ENCODE measurements at places on chromosomes 1 and 21.
A peak's percentile ranks its signal among the peaks of the same experiment; 100 is the strongest.

GRCh38 chr1:48776393-48777218 lies at the start of gene BEND5:
Gene BEND5, minus strand, starts transcription at chr1:48776891. Its CDS starts 60 bp downstream, at chr1:48776831.
- no peak for DNase-seq

DNA sequence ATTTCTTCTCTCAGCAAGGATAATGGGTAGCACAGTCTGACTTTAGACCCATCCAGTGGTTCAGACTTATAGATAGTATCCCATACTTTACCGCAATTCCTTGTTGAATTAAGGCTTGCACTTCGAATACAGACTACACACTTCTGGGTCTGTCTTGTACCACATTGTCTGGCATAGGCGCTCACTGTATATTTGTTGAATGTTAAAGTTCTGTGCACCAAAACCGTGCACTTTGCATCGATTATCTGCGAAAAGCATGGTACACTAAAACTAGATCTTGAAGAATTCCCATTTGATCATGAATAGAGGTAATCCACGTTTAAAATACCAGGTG lies 556 bp upstream of the RYR2 start:
- no peak for DNase-seq

GRCh38 chr1:47709872-47710231 lies 272.0 kb downstream of the FOXD2 start:
- DNase-seq, result no peak

DNA sequence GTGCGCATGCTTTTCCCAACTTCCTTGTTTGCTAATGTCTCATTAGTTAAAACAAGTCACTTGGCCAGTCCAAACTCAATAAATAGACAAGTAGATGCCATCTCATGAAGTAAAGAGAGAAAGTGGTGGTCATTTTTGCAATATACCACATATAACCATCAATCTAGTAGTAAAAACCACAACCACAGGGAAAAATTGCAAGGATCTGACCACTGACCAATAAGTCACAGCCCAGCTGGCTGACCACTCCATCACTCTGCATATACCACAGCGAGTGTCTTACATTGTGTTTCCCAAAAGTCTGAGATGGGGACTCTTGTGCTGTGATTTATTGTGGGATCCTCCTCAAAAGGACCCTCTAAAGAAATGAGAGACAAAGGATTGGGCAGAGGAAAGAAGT lies 76.0 kb downstream of the FH start:
- DNase-seq, result no peak

GRCh38 chr1:29412591-29412990 lies 176.3 kb downstream of the PTPRU start:
- DNase-seq, result no peak

DNA sequence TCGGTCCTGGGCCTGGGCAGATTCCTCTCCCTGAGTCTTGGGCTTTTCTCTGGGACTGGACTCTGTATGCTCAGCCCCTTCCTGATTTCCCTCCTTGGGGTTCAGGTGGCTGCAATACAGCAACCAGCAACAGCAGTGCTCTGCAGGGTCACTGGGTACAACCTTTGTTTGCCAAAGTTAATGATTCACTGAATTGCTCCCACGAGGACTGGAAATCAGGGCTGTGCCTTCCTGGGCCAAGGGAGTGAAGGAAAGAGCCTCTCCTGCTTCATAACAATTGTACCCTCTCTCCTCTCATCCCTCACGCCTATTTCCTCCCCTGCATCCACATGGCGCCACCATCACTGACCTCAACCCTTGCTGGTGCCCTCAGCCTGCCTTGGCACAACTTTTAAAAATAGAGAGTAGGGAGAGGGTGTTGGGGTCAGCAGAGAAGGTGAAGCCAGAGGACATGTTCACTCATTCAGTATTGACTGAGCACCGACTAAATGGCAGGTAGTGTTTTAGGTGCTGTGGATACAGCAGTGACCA lies 52.8 kb upstream of the GOLT1A start:
- no peak for DNase-seq

DNA sequence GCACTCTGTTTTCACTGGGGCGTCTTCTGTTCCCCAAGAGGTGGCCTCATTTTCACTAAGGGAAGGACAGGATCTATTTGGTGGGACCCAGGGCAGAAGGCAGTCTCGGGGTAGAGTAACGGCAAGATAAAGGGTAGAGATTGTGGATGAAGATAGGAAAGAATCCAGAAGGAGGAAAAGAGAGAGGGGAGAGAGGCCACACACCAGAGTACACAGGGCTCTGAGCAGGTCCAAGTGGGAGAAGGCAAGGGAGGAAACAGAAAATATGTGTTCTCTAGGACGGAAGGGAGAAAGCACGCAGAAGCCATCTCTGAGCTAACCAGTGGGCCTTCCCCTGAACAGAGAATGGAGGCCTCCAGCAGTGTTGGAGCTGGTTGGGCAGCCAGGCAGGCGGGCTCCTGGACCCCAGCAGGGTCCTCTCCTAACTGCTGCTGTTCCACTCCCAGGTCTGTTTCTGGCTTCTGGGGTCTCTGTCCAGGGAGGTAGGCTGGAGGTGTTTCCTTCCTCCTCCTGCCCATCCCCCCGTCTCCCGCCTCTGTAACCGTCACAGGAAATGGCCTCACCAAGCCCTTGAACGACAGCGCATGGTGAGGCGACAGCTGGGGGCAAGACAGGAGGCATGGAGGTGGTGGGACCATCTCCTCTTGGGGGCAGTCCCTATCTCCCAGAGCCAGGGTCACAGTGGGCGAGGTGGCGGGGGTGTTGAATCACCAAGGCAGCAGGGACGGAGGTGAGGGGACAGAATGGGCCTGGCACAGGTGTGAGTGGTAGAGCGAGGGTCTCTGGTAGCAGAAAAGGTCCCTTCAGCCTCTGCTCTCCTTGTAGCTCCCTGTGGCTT lies 649 bp downstream of the PTPN7 start:
- no peak for DNase-seq

- DNase-seq, result no peak
Measured at GRCh38 chr1:160885042-160885441, at the start of gene ITLN1. Gene ITLN1, minus strand, starts transcription at chr1:160885180. Its CDS starts 303 bp downstream, at chr1:160884877.

DNA sequence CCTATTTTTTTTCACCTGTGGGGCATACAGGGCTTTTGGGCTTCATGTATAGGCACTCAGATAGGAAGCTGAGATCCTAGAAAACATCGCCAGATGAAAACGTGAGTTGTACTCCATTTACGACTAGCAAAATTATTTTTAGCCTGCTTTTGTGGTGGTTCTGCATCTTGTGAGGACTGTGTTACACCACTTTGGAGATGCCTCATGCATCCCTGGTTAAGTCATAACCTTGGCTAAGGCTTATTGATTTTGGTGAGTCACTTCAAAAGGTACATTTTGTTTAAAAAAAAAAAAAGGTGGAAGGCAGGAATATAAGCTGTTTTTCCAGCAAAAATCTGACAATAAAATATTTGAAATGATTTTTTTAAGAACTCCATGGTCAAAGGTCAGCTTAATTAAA lies 101.8 kb upstream of the OLFM3 start:
- no peak for DNase-seq

DNA sequence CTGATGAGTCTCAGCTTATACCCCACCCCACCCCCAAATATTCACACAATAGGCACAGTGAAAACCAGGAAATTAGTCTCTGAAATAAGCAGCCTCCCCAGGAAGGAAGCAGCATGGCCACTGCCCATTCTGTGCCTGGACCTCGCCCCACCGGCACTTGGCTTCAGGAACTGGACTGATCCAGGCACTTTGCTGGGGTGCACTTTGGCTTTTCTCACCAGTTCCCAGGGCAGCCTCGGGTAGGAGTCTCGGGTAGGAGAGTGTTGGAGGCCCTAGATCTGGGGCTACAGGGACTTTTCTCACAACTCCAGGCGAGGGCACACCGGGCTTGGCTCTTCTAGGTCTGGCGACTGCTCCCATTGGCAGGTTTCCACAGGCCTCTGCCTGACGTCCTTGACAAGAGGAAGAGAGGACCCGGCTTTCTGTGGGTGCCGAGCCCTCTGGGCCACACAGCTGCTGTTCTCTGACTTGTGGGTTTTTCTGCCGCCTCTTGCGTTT lies 18.7 kb downstream of the ADARB1 start:
- no peak for DNase-seq

GRCh38 chr1:155125511-155125945 lies 2.1 kb upstream of the EFNA1 start:
- DNase-seq, result no peak

GRCh38 chr1:45348966-45349677 lies 8.9 kb upstream of the MUTYH start:
- DNase-seq, result no peak

- DNase-seq, result no peak
Measured at GRCh38 chr1:197850918-197851317, 51.5 kb upstream of the C1orf53 start.

DNA sequence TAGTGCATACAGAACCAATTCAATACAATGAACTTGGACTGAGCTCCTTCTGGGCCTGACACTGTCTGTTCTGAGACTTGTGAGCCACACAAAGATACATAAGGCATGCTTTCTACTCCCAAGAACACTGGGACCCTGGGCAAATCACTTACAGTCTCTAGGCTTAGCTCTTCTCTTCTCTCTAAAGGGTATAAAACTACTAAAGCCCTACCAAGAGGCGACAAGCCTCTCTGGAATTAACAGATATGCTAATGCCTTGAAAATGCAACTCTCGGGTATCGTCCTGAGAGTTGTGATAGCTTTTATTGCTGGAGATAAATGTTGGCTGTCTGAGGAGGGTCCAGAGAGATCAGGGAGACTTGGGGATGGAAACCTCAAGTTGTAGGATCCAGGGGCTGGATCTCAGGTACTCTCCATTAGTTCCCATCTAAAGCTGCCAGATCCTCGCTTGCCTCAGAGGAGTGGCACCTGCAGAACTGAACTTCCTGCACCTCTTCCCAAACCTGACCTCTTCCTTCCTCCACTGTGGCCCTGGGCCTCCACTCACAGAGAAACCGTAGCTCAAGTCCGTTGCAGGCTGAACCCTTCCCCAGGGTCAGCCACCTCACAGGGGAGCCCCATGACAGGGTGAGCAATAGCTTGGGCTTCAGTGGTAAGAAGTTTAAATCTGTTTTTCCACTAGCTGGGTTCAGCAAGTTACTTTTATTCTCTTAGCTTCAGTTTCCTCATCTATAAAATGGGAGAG lies 11.5 kb upstream of the CFAP45 start:
- no peak for DNase-seq

GRCh38 chr1:116794804-116795481 lies 40.7 kb downstream of the CD2 start:
- peak; percentile 66 for DNase-seq

DNA sequence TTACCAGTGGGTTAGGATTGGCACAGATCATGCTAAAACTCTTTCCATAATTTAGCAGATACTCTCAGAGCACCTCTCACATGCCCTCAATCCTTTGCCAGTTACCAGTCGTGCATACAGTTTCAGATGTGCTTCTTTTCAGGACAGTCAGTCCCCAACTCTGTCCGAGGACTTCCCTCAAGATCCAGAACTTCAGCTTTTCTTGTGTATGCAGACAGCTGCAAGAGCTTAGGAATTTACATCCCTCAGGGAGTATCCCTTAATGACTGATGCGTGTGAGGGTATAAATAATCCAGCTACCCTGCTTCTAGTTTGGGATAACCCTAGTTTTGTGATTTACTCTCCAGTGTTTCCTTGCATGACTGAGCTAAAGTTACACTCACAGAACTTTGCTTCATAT lies 393.0 kb upstream of the PLXNA2 start:
- no peak for DNase-seq

DNA sequence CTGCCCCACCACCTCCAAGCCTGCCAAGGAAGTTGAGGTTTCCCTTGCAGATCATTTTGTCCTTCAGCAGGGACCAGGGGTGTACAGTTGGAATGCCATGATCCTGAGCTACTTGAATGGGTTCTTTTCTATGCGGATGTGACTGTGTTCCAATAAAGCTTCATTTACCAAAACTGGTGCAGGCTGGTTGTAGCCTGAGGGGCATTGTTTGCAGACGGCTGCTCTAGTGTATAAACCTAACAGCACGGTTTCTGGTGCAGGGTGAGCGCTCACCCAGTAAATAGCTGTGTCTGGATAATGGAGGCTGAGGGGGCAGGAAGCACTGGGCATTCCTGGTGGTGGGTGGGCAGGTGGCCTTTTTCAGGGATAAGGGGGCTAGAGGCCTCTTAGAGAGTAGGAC lies 72.7 kb upstream of the ACTL8 start:
- no peak for DNase-seq

DNA sequence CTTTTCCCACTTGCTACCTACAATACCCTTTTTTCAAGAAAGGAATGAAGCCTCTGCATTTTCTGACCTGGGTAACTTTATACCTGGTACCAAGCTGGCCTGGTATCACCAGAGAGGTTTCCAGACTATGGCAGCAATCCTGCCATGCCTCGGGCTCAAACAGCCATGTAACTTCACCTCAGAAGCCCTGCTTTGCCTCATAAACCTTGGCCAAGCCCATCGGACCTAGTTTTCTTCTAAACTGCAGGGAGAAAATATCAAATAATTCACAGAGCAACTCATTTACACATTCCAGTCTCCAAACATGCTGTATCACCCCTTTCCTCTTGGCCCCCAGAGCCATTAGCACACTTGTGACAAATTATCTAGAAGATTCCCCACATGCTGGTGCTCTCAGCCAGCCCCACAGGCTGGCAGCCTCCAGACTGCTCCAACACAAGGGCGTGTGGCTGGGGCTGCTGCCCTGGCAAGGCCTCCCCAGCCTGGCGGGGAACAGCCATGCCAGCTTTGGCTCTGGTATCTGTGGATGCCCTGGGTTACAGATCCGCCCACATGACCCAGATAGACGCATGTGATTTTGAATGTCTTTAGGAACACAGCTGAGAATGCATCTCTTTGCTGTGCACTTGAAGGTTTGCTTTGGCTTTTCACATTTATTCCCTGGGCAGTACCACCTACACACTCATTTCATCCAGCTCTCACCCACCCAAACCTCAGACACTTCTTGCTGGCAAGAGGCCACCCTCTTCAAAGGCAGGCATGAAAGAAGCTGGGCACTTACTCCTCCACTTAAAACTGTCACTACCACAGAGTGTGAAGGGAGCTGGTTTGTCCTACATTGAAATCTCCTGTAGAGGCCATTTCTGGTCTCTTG lies 70.0 kb upstream of the BCAR3 start:
- DNase-seq, result no peak

DNA sequence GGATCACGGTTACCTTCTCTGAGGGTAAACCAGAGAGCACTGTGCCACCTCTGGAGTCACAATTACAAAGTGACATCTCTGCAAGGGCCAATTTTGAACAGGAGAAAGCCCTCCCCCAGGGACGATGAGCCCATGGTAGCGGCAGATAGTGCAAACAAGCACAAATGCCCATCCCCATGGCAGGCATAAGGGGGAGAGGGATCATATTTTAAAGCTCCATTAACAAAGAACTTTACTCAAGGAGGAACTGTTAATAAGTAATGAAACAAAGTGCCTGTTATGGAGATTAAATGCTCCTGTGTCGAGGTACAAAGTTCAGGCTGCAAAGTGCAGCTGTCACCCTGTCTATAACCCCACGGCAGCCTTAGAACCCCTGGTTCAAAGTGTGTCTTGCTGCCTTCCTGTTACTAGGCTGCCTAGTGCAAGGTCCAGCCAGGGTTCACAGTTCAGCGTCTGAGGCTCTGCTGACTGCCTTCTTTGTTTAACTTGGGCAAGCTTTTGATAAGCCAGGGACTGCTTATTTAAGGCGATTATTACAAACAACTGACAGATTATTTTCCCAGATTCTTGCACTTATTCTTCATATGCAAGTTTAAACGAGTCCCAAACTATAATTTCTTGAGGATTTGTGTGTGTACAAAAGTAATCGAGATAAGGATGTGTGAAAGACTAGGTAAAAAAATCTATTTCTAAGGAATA lies 75.7 kb upstream of the NRIP1 start:
- DNase-seq, result no peak
